ENCODE measurements at places on chromosomes 11 and 22.

DNA sequence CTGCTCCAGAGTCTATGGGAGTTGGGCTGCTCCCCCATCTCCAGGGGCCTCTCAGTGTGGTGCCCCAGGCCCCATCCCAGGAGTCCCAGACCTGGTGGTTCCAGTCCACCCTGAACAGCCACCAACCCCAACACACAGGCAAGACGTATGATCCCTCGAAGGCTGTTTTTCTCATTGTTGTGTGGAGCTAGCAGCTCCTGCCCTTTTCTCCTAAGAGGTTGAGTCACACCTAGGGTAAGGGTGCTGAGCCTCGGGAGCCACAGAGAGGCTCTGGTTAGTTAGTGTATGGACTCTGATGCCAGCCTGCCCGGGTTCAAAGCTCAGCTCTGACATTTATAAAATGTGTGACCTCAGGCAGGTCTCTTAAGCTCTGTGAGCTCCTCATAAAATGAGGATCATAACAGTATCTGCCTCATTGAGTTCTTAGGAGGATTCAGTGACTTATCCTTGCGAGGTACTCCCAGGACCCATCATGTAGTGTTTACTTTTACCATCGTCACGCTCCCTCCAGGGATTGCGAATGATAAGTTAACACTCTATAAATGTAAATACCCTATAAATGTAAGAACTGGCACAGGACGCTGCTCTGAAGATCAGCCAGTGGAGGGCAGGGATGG, 47.2 kb downstream of the FBLN1 start:
- no peak for DNase-seq

- no peak for DNase-seq
Observed at GRCh38 chr11:83249972-83250593, 36.1 kb downstream of the CCDC90B start.

DNA sequence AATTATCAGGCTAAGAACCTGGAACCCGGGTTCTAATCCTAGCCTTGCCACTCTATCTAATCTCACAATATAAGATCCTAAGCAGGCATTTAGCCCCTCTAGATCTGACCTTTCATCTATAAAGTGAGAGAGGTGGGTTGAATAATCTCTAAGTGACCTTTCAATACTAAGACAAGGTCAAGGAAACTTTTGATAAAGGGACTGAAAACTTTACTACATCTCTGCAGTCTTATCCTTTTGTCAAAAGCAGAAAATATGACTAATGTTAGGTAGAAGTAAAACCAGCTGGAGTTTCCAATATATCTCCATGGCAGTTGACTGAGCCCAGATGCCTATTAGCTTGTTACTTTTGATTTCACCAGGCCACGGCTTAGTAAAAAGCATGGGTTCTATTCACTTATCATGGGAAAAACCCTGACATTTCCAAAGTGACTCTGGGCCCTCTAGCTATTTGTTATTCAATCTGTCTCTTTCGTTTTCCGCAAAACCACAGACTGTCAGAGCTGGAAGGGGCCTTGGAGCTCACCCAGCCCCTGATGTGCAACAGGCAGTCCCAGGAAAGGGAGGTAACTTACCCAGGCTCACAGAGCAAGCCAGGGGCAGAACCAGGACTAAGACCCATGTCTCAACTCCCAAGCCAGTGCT, 75.8 kb downstream of the RAB30 start:
- peak; percentile 67 for DNase-seq

DNA sequence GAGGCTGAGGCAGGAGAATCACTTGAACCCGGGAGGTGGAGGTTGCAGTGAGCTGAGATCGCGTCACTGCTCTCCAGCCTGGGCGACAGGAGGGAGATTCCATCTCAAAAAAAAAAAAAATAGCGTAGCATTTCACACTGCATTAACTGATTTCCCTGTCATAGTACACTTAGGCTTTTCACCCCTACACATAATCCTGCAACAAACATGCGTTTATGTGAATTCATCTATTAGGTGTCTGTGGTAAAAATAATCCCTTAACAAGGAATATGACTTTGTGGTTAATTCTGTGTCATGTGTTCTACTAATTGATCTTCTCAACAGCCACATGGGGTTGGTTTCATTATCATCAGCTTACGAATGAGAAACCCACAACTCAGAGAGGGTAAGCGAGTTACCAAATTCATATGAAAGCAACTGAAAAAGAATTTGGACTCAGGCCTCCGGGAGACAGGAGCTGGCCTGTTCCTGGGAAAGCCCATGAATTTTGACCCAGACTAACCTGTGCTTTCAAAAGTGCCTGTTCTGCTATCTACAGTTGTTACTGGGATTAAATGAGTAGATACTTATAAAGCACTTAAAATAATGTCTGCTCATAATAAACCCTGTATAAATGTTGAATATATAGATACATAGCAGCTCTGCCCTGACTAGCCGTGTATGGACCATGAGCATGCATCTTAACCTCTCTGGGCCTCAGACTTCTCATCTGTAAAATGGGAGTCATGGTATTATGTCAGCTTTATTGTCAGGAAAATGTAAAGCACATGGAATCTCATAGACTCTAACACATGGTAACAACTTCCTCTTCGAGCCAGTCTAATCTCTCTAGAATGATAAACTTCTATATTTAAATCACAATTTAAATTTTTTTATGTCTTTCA, 36.6 kb downstream of the KCNJ1 start:
- no peak for DNase-seq

- DNase-seq, result no peak
Observed at GRCh38 chr22:32042924-32043323, at the start of gene SLC5A1. TSS of gene SLC5A1 (plus strand) at chr22:32043261. CDS start at chr22:32043282, 21 bp downstream.

DNA sequence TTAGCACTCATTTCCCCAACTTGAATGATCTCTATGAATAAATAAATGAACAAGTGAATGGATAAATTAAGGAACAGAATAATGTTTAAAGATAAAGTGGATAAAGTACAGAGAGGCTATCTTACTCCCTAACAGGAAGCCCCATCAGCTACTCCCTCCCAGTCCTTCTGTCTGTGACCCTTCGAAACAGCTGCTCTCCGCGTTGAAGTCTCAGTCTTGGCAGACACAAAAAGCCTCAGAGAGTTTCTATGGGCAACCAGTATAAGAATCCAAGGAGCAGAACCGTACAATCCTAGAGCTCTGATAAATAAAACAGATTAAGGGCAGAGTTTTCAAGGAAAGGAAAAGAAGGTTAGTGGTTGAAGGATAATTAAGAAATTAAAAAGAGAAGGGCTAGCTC, 35.0 kb downstream of the GUCY1A2 start:
- DNase-seq, result no peak

DNA sequence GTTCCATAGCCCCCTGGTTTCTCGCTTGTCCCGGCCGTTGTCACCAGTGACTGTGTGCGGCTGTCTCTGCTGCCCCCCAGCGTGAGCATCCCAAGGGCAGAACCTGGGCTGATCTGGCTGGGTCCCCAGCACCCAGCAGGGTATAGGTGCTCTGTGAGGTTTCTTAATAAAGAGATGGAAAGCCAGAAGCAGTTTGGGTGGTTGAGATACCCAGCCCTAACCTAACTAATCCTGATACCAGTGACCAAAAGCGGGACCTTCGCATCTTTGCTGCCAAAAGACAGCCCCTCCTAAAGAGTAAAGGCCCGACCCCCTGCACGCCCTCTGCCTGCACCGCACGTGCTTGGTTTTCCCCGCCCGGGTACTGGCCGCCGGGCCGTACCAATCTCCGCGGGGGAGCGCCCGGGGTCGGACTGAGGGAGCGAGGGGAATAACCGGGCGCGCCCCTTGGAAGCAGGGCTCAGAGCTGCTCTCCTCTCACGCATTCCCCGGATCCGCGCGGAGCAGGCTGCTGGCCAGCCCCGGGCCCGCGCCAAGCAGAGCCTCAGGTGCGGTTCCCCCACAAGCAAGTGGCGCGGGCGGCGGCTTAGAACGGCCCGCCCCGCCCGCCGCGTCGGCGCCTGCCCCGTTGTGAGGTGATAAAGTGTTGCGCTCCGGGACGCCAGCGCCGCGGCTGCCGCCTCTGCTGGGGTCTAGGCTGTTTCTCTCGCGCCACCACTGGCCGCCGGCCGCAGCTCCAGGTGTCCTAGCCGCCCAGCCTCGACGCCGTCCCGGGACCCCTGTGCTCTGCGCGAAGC, at the start of gene DGAT2:
TSS of gene DGAT2 (plus strand) at position 667 of the 797 bp plus-strand sequence. CDS start 214 bp downstream, outside the sequence.
- DNase-seq, result no peak

DNA sequence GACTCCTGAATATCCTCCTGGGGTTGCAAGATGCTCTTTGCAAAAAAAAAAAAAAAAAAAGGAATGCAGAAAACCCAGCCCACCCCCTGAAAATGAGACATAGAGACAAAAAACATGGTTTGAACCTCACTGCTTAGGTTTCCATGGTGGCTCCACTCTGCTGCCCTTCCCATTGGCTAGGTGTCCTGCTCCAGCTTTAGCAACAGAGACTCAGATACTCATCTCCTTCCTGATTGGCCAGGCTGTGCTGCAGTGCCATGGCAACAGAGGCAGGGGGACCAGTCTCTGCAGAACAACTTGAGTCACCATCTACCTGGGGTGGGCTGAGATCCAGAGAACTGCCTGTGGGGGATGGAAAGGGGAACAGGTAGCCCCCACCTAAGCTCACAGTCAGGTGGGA, 17.4 kb upstream of the YWHAH start:
- no peak for DNase-seq

- DNase-seq, result peak; percentile 86
Observed at GRCh38 chr11:74611369-74611861, 19.0 kb downstream of the POLD3 start.

- DNase-seq, result no peak
Observed at GRCh38 chr11:18408558-18409291, 3.4 kb upstream of the LDHC start.

GRCh38 chr11:2289350-2289749, 12.4 kb downstream of the C11orf21 start:
- DNase-seq, result no peak

- DNase-seq, result peak; percentile 91
Observed at GRCh38 chr11:20035701-20036601, 124.3 kb downstream of the DBX1 start.

- no peak for DNase-seq
Observed at GRCh38 chr11:32511926-32512325, 71.7 kb upstream of the EIF3M start.

DNA sequence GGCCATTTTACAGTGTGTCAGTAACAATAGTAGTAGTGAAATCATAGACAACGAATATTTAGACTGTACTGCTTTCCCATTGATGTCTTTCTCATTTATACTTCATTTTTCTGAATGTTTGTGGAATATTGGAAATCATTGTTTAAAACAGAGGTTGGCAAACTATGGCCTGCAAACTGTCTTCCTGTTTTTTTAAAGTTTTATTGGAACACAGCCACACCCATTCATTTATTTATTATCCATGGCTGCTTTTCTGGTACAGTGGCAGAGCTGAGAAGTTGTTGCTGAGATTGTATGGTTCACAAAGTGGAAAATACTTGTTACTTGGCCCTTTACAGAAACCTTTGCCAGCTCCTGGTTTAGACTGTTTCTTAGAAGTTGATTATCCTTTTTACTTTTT, 13.7 kb downstream of the FAR1 start:
- no peak for DNase-seq

DNA sequence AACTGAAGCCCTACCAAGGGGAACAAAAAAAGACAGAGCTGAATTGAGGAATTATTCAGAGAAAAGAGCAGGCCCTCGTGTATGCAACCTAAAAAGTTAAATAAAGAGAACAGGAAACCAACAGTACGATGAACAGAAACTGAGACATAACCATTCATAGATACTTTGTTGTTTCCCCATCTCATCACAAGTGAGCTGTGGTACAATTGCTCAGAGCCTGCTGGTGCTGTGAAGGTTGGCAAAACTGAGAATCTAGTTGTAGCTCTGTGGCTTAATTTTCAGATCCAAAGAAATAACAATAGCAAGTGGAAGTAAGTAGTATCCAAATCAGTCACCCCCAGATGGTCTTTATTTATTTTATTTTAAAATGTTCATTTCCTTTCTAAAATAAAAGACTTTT, 37.7 kb upstream of the BLID start:
- DNase-seq, result no peak

- no peak for DNase-seq
Observed at GRCh38 chr22:48900626-48901025, 927.0 kb downstream of the BRD1 start.

DNA sequence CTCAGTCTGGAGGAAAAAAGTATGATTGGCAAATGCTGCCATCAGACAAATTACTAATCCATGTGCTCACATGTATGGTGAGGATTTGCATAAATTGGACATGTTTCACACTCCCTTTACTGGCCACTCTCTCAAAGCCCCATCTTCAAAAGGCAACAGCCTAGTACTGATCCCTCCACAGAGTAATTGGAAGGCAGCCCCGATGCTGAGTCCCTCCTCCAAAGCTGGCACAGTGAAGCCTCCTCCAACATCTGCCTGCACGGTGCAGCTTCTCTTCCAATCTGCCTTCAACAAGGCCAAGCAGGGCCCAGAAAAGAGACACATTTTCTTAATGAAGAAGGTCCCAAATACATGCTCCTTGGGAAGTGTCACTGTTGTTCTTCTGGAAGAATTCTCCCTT, 350.6 kb downstream of the OPCML start:
- DNase-seq, result no peak

DNA sequence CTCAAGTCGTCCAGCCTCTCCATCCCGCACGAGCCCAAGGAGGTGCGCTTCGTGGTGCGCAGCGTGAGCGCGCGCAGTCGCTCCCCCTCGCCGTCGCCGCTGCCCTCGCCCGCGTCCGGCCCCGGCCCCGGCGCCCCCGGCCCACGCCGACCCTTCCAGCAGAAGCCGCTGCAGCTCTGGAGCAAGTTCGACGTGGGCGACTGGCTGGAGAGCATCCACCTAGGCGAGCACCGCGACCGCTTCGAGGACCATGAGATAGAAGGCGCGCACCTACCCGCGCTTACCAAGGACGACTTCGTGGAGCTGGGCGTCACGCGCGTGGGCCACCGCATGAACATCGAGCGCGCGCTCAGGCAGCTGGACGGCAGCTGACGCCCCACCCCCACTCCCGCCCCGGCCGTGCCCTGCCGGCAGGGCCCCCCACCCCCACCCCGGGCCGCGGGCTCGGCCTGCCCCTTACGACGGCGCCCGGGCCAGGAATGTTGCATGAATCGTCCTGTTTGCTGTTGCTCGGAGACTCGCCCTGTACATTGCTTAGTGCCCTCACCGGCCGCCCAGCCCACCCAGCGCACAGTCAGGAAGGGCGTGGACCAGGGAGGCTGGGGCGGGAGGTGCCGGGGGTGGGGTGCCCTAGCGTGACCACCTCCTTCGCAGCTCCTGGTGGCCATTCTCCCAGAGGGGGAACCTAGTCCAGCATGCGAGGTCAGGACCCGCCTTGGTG, 6.9 kb upstream of the ACR start:
- DNase-seq, result no peak

DNA sequence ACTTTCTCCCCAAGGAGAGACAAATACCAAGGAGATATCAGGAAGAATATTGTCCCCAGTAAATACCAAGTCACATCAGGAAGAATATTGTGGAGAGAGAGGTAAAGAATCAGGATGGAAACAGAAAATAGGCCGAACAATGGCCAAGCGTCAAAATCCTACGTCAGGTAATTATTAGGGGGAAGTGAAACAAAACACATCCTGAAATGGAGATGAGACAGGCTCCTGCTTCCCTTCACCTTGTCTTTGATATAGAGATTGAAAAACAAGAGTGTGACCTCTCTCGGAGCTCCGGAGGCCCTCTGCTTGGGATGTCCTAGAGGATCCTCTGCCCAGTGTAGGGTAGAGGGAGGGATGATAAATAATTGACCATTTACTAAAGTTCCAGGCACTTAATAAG, 27.4 kb upstream of the IZUMO1R start:
- DNase-seq, result no peak
